ENCODE measurements at places on chromosomes 12 and 14.
A peak's percentile ranks its signal among the peaks of the same experiment; 100 is the strongest.

DNA sequence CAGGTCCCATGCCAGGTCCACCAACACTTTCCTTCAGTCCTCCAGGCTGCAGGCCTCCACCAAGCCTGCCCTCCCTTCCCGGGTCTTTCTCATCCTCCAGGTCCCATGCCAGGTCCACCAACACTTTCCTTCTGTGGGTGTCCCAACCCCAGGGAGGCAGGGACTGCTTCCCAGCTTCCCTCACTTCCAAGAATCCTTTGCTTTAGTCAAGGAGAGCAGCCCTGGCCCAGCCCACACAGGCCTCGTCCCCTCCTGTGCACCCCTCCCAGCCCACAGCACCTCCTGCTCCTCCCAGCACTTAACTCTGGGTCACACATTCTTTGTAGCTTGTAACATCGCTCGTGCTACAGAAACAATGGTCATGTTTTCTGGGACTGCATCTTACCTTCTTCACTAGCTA, 72.9 kb downstream of the TESC start:
- no peak for DNase-seq

DNA sequence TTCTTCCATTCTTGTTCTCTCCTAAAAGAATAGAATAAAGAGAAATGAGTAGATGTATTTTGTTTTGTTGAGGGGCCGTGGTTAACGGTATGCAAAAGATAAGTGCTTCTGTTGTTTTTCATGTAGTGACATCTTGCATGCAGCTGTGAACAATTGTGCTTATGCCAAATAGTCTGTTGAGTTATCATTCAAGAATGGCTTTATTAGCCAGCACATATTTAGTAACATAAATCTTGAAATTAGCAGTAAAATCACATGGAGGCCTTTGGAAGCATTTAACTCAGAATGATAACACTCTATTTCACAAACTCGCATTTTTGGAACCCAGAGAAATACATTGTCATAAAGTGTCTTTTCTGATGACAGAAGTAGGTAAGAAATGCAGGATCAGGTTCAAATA, 1772.0 kb upstream of the FLRT2 start:
- no peak for DNase-seq

GRCh38 chr12:29159661-29160060, 10.6 kb downstream of the FAR2 start:
- no peak for DNase-seq

DNA sequence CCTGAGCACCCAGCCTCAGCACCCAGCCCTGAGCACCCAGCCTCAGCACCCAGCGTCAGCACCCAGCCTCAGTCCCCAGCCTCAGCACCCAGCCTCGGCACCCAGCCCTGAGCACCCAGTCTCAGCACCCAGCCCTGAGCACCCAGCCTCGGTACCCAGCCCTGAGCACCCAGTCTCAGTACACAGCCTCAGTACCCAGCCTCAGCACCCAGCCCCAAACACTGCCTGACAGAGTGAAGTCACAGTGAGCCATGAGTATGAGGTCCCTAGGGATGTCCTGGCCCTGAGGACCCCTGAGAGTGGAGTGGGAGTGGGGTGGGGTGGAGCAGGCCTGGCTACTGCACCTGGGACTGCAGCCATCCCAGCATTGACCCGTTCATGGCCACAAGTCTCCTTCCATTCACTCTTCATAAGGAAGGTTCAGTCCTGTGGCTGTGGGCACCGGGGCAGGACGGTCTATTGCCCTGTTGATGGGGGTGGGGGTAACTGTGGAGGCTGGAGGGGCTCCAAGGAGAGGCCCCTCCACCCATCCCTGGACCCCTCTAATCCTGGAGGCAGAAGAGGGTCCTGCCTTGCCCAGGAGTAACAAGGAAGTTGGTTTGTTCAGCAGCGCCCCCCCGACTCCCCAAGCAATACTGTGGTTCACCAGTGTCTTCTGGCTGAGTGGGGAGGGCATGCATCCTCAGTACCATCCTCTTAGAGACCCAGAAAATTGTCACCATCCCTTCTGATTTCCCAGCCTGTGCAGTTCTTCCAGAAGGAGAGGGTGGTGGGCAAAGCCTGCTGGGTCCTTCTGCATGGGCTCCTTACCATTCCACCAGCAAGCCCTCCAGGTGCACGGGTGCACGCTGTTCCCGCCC, 140.5 kb downstream of the ADGRD1 start:
- DNase-seq = no peak

DNA sequence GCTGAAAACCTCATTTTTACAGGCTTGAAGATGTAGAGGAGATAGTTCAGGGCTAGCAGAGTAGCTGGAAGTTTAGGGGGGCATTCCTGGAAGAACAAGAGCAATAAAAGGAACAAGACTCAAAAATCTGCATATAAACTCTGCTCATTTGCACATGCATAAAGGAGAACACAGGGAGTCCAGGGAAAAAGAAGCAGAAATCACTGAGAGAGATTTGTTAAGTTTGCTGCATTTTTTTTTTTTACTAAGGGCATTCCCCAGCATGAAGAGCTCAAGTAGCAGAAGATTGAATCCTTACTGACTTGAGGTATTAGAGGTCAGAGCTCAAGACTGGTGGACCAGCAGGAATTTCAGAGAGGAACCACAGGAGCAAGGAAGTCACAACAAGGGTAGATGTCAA, 28.2 kb upstream of the BCL11B start:
- no peak for DNase-seq

DNA sequence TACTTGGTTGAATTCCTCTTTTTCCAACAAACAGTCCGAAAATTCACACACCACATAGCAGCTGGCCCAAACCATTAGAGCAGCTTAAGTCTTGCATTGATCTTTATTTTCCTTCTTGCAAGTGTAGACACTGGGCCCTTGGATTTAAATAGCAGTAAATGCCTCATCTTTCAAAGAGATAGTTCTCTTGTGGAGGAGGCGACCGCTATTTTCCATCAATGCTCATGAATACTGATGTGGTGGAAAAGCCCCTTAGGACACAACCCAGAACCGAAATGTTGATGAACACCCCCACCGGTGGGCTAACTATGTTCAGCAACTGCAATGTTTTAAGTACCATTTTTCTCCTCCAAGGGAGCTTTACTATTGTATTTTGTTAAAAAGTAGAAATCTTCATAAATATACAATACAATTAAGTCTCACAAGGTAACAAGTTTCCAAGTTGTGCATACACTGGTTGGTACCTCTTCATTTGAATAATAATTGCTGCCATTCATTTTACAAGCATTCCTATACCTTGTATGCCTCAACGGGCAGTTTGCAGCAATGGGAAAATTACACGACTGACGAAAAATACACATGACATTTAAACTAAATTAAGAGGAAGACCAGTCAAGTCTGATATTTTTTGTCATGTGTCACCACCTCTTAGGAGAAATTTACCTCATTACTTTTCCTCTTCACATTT, 18.0 kb downstream of the NIN start:
- DNase-seq = no peak

- DNase-seq = peak; percentile 43
These were observed 75.5 kb upstream of the OTX2 start for GRCh38 chr14:56885825-56886224.

DNA sequence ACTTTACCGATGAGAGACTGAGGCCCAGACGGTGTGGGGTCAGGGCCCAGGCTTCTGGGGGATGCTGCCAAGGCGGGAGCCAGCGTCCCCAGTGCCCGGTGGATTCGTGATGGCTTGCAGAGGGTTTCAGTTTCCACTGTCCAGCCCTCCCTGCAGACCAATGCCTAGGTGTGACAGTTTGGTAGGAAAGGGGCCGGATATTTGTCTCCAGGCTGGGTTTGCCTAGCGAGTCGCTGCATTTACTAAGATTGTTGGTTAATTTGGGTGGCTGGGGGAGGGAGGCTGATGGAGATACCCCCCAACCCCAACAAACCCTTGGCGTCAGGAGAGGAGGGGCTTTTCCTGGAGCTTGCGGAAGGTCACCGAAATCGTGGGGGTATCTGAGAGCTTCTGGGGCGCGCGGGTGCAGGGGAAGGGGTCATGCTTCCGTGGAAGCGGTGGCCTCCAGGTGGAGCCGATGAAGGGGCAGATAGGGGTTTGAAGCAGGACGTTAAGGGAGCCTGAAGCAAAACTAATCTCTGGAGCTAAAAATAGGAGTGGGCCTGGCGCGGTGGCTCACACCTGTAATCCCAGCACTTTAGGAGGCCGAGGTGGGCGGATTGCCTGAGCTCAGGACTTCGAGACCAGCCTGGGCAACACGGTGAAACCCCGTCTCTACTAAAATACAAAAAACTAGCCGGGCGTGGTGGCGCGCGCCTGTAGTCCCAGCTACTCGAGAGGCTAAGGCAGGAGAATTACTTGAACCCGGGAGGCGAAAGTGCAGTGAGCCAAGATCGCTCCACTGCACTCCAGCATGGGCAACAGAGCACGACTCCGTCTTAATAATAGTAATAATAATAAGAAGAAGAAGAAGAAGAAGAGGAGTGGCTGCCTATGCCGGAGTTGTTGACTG, 1.1 kb upstream of the CDC42BPB start:
- no peak for DNase-seq

GRCh38 chr14:96224480-96225096, 19.9 kb downstream of the BDKRB2 start:
- DNase-seq = no peak

GRCh38 chr12:23211384-23212320, 586.7 kb downstream of the ETNK1 start:
- DNase-seq = peak; percentile 45

DNA sequence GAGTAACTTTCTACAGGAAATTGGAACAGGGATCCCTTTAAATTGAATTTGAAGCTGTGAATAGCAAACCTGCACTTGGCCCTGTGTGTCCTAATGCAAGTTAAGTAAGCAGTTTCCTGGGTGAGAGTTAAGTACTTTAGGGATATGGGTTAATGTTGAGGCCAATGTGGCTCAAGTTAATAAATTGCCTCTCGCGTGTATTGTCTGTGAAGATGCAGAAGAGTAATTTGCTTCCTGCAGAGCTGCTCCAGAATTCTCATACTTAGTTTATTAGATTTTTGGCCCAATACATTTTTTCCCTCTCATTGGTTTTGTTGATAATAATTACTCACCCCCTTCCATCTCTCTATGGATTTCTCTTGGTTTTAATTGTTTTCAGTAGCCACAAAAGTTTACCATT, 86.5 kb downstream of the SLC25A47 start:
- DNase-seq = no peak

GRCh38 chr12:1006255-1006654, 15.2 kb downstream of the ERC1 start:
- DNase-seq = no peak

DNA sequence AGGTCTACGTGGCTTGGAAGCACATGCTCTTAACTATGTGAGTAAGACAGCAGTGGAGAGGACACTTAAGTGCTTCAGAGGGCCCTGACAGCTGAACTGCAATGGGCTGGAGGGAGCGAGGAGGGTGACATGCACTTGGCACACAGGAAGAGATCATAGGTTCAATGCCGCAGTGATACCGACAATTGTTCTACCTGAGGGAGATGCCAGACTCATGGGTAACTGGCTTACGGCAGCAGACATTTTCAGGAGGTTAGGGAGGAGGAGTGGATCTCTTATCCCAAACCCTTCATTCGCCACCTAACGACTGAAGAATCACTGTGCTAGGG, 68.4 kb downstream of the NTF3 start:
- no peak for DNase-seq

DNA sequence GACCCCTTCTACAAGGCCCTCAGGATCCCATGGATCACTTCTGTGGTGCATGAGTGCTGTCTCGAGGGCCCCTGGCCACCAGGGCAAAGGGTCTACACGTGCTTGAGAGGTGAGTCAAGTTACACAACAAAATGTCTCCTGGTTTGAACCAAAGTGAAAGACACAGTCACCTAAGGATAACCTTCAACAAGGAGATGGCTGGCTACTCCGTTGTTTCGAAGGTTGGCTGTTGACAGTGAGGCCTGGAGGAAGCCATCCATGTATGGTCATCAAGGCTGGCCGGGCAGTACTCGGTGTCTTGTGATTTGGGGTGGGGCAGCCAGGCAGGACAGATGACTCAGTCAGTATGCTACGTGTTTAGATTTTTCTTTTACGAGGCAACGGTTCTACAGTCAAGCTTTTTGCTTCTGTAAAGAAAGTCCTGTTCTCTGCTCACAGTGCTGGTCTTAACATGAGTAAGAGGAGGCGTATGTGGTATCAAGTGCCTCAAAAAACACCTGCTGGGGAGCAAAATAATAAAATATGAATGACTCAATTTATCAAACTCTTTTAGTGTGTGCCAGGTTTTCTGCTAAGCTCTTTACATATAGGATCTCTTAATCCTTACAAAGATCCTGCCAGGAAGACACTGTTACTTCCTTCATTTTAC, 18.0 kb upstream of the NT5DC3 start:
- DNase-seq = no peak

- DNase-seq = peak; percentile 81
These were observed 1.8 kb downstream of the COX6A1 start for GRCh38 chr12:120439646-120440247.

DNA sequence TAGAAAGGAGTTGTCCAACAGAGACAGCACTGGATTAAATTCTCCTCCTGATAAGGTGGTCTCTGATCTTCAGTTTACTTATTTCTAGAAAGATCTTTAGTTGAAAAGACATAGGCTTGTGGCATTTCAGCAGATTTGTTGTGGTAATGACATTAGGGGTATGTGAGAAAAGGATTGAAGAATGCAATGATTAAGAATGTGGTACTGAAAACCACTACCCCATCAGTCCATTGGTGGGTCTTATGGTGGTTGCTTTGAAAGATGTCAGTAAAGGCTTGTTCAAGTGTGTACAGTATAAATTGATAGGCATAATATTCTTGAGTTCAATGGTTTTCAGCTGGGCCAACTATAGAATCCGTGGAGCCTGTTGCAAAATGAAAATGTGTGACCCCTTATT, 10.8 kb downstream of the PPFIBP1 start:
- DNase-seq = no peak

DNA sequence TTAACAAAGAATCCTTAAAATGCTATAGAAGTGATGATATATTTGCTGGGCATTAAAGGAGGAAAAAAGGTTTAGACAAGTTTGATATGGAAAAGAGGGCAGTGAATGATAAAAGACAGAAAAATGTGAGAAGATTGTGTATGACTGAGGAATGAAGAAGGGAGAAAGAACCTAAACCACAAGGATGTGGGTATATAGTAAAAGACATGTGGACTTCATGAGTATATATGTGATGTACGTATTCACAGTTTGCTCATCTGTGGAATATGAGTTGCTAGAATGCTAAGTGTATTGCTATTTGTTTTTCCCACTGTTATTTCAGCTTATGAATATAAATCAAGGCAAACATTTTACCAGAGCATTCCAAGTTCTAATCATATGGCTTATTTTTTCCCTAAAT, 2.1 kb upstream of the SLC16A7 start:
- DNase-seq = no peak

- no peak for DNase-seq
These were observed 16.5 kb downstream of the SPTLC2 start for GRCh38 chr14:77599889-77600288.
